ENCODE measurements at places on chromosomes 13 and 19. TPM values are rescaled to one million over a fixed set of nuclear protein-coding genes. Genes with fewer than 3 reads are reported as not detected.

The CD79A gene
- 0.64 TPM for total RNA-seq

The ADAMTSL5 gene
- 5.0 TPM for total RNA-seq

The MYCBP2 gene
- 20.6 TPM for total RNA-seq

The SLC1A6 gene
- total RNA-seq, result not detected

The ZNF835 gene
- 0.64 TPM for total RNA-seq

The NXNL1 gene
- total RNA-seq, result not detected

The NCAN gene
- total RNA-seq, result 0.08 TPM

The NOVA2 gene
- 0.24 TPM for total RNA-seq
